ENCODE measurements at places on chromosomes 16 and 17.
A peak's percentile ranks its signal among the peaks of the same experiment; 100 is the strongest.

GRCh38 chr16:6066652-6067051, 969.1 kb upstream of the EEF2KMT start:
- no peak for DNase-seq

DNA sequence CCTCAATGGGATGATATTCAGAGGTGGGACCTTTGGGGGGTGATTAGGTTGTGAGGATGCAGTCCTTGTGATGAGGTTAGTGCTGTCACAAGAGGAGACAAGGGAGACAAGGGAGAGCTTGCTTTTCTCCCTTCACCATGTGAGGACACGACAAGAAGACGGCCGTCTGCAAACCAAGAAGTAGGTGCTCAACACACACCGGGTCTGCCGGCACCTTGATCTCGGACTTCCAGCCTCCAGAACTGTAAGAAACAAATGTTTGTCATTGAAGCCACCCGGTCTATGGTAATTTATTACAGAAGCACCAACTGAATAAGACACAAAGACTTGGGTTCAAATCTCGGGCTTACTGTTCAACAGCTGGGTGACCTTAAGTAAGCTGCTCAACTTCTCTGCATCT, 64.9 kb downstream of the MPHOSPH6 start:
- no peak for DNase-seq

DNA sequence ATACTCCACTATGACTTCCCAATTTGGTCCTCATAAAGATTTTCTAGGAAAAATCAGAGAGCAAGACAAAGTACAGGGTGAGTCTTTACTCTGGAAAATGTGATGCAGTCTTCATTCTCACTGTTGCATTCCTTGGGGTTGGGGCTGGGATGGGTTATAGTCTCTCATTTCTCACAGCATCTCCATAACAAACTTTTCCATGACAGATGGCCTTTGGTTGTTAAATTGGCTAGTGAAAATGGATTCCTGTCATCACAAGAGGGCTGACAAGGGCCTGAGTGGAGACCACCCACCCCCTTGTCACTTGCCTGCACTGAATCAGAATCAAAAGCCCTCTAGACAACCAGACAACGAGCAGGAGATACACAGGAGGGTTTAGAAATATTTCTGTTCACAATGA, 174.6 kb downstream of the AATF start:
- DNase-seq = no peak

- DNase-seq = no peak
Measured at GRCh38 chr17:47844814-47845715, 4.0 kb upstream of the SCRN2 start.

- no peak for DNase-seq
Measured at GRCh38 chr16:22311520-22311919, 14.3 kb downstream of the POLR3E start.

DNA sequence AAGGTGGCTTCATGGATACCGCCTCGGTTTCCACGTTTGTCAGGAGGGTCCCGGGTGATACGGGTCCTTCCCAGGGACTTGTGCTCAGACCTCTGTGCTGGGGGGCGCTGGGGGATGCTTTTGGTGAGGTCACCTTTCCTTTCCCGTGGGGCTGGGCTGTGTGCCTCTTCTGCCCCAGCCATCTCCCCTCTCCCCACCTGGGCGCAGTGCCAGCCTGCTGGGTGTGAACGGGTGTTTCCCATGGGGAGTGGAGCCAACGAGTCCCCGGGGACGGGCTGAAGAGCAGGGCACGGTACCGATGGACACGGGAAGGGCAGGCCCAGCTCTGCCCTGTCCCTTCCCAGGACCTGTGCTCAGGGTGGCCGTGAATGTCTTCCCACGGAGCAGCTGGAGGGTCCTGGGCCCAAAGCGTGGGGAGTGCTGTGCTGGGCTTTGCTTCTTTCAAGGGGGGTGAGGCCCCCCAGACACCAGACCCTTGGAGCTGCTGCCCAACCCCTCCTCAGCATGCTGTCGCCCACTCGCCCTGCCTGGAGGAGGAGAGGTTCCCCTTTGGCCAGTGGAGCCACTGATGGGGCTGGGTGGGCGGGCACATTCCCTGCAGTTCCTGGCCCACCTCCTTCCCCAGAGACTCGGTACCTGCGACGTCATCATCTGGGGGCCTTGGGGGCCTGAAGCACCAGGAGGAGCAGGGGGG, 15.5 kb downstream of the TELO2 start:
- no peak for DNase-seq

DNA sequence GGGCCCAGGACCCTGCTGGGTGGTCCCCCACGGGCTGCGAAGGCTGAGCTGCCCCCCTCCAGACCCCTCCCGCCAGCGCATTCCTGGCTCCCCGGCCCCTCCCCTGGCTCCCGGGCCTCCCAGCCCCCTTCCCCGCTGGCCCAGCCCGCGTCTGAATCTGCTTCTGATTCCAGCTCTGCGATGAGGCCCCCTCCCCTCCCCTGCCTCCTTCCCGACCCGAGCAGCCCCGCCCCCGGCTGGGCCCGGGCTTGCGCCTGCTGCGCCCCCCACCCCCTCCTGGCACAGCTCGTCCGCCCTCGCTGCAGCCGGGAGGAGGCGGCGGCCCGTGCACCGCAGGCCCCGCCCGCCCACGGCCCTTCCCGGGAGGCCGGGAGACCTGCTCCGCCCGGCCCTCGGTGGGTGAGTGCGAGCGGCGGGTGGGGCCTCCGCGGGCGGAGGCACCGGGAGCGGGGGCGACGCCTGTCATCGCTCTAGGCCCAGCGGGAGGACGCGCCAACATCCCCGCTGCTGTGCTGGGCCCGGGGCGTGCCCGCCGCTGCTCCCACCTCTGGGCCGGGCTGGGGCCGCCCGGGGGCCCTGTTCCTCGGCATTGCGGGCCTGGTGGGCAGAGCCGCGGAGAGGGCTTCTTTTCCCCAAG, at the start of gene NTN3:
Gene NTN3, plus strand, starts transcription at position 282 of the 637 bp plus-strand sequence. CDS start 405 bp downstream, outside the sequence.
- DNase-seq = no peak

- no peak for DNase-seq
Measured at GRCh38 chr16:7335991-7336634, 3.5 kb downstream of the RBFOX1 start.

GRCh38 chr16:49682577-49683165, 173.2 kb downstream of the ZNF423 start:
- DNase-seq = no peak

DNA sequence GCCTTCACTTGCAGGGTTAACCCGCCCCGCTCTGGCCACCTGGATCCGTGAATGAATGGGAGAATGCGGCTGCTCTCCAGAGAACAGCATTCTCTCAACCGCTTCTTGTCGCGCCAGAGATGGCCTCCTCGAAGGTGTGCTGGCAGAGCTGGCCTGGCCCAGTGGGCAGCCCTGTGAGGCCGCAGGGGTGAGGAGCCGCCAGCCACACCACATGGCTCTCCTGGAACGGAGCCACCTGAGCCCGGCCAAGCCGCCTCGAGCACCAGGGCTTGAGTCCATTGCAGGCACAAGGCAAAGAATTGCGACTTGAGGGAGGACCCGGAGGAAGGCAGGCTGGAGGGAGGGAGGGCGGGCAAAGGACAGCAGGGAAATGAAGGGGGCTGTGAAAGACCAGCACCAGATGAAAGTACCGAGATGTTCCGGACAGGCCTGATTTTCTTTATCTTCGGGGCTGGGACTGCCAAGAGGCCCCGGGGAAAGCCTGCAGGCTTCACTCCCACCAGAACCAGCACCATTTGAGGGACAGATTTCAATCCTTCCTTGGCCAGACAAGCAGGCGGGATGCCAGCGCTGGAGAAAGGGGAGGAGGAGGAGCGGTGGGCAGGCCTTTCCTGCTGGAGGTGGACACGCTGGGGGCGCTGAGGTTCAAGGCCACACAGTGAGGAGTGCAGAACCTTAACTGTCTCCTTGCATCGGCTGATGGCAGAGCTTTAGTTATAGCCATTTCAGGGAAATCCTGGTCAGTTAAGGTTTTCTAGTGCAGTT, 69.4 kb downstream of the MRC2 start:
- no peak for DNase-seq

DNA sequence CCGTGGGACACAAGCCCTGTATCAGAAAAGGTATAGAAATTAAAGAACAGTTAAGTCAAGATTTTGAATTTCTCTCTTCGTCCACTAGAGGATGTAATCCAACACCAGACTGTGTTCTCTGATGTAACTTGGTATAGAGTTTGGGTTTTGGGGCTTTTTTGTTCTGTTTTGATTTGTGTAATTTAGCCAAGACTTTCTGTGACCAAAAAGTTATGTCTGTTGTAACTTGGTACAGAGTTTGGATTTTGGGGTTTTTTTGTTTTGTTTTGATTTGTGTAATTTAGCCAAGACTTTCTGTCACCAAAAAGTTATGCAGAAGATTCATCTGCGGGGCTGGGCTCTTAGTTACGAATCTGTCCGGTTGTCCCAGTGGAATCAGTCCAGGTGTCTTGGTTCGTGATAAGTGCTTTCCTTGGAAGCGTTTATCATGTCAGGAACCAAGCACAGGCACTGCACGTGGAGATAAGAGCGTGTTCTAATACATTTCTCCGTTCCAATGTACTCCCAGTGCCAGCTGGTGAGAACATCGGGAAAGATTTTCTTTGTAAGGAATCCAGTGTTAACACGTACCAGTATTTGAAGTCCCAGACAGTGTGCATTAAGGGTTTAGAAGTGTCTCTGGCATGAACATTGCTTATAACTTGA, 44.1 kb upstream of the SEC14L1 start:
- DNase-seq = no peak

- no peak for DNase-seq
Measured at GRCh38 chr16:16867973-16868372, 489.0 kb downstream of the NPIPA7 start.

DNA sequence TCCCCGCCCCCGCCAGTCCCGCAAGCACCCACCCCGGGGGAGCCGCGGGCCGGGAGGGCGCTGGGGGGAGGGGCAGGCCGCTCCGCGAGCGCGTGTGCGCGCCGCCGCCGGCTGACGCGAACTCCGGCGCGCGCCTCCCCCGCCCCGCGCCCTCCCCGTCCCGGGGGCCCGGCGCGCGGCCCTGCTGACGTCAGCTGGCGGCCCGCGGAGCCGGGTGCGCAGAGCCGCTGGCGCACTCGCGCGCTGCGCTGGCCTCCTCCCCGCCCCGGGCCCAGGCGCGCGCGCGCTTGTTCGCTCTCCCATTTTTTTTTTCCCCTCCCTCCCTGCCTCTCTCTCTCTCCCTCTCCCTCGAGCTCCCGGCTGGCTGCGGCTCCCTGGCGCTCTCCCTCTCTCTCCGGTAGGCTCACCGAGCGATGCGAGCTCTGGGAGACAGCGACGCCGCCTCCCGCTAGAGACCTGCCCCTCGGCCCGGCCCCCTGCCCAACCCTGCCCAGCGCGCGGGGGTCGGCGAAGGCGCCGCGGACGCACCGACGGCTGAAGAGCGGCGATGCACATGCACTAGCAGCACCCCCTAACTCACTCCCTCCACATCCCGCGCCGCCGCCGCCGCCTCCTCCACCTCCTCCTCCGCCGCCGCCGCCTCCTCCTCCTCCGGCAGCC, at the start of gene GNAO1:
Gene GNAO1, plus strand, starts transcription at position 334 of the 660 bp plus-strand sequence. CDS start 747 bp downstream, outside the sequence.
- DNase-seq = peak; percentile 85

GRCh38 chr16:6684076-6684673, 648.5 kb upstream of the RBFOX1 start:
- DNase-seq = no peak

DNA sequence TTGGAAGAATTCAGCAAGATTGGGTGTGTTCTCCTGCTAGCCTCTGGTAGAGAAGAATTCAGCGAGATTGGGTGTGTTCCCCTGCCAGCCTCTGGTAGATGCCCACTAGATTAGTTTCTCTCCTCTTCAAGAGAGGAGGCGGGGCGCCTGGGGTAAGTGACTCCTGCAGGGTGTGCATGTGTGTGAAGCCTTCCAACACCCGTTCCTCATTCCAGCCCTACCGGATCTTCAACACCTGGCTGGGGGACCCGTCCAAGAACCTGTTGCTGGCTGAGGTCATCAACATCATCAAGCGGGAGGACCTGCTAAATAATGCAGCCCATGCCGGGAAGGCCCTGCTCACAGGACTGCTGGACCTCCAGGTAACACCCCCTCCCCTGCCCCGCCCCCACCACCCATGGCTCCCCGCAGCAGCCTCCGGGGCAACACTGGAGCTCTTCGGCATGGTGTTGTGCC, 21.3 kb downstream of the TMEM186 start:
- DNase-seq = no peak

GRCh38 chr17:76872221-76872873, 4.1 kb downstream of the MGAT5B start:
- no peak for DNase-seq

GRCh38 chr17:77645072-77646045, 313.1 kb upstream of the TNRC6C start:
- peak; percentile 55 for DNase-seq

- DNase-seq = no peak
Measured at GRCh38 chr17:79361873-79362771, 248.7 kb downstream of the RBFOX3 start.

GRCh38 chr17:79979221-79979741, 56.4 kb downstream of the TBC1D16 start:
- no peak for DNase-seq

- DNase-seq = no peak
Measured at GRCh38 chr16:133716-134115, 4.8 kb downstream of the NPRL3 start.

DNA sequence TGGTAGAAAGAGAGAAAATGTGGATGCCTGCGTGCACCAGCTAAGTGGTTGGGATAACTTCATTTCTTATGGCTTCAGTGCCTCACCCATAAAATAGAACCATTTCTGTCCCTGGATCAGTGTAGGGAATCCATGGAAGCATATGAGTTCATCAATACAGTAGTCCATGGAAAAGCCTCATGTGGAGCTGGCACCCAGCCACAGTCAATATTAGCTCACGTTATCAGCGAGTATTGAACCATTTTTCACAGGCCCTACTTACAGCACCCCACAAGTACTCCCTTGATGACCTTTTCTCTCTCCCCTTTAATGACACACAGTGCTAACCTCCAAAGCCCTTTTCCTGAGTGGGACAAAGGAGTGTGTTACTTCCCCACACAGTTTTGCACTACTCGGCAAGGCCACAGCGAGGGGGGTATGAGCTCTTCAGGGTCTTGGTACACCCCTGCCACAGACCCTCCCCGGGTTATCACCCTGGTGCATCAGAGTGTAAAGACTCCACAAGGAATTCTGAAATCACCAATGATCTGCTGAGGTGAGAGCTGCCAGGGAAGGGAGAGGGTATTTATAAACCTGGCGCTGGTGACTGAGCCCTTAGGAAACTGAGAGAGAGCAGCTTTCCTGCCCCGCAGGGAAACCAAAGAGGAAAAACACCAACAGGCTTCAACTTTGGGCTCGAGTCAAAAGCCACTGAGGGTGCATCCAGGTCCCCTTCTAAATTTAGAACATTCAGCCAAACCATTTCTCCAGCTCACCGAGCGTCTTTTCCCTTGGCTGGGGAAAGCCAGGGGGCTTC, 36.9 kb downstream of the DYNLRB2 start:
- DNase-seq = no peak

All from CD4-positive, alpha-beta T cell treated with Interferon alpha-2 for 1 hour (primary cell).